ENCODE measurements at places on chromosomes 7 and 10.
A peak's percentile ranks its signal among the peaks of the same experiment; 100 is the strongest.

- no peak for DNase-seq
These were observed 133.2 kb upstream of the IGFBP3 start for GRCh38 chr7:46054272-46054671.

- DNase-seq = no peak
These were observed 147.0 kb downstream of the ARID5B start for GRCh38 chr10:62048470-62048869.

GRCh38 chr7:81234896-81235295 lies 316.0 kb upstream of the SEMA3C start:
- DNase-seq = no peak

DNA sequence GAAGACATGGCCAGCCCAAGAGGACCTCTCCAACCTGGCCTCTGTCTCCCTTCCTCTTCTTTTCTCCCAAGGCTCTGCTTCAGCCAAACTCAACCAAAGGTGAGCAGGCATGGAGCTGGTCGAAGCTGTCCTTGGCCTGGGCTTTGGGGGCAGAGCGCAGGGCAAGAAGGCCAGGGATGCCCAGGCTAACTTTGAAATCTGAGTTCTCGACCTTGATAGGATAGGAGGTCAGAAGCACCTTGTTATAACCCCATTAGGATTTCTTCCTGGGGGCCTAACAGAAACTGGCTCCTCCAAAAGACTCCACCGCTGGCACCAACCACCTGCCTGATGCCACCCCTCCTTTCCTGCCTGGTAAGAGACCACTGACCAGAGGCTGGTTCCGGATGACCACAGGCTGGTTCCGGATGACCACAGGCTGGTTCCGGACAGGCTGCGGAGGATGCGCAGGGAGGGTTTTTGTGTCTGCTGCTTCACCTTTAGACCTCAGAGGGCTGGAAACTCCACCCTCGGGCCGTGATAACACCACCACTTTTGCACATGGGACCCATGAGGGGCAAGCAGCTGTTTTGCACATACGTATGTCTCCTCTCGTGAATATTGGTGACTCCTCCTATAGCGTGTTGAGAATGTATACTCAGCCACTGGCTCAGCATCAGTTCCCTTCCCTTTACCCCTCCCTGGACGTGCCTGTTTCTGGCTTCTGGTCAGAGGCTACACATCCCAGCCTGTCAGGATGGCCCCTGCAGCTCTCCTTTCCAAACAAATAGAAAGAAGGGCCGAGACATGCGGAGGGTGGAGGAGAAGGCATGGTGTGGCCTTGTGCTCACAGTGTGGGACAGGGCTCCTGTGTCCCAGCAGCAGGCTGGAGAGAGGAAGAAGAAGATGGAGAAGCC lies 140.1 kb downstream of the DNAJB6 start:
- no peak for DNase-seq

GRCh38 chr10:77179015-77179695 lies 458.5 kb downstream of the KCNMA1 start:
- no peak for DNase-seq

GRCh38 chr10:70323138-70323696 lies 39.4 kb upstream of the NPFFR1 start:
- DNase-seq = no peak

DNA sequence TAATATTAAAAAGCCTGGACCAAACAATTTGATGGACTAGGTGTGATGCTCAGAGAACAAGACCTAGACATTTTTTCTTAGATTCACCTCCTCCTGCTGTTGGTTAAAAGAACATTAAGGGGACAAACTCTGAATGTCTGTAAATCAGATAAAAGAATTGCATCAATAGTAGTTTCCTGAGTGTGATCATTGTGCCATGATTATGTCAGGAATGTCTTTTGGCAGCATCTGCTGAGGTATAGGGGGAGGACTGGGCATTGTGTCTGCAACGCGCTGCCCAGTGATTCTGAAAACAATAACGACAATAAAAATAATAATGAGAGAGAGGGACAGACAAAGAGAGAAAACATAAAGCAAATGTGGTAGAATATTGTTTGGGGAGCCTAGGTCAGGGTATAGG lies 6.9 kb downstream of the C7orf57 start:
- no peak for DNase-seq

DNA sequence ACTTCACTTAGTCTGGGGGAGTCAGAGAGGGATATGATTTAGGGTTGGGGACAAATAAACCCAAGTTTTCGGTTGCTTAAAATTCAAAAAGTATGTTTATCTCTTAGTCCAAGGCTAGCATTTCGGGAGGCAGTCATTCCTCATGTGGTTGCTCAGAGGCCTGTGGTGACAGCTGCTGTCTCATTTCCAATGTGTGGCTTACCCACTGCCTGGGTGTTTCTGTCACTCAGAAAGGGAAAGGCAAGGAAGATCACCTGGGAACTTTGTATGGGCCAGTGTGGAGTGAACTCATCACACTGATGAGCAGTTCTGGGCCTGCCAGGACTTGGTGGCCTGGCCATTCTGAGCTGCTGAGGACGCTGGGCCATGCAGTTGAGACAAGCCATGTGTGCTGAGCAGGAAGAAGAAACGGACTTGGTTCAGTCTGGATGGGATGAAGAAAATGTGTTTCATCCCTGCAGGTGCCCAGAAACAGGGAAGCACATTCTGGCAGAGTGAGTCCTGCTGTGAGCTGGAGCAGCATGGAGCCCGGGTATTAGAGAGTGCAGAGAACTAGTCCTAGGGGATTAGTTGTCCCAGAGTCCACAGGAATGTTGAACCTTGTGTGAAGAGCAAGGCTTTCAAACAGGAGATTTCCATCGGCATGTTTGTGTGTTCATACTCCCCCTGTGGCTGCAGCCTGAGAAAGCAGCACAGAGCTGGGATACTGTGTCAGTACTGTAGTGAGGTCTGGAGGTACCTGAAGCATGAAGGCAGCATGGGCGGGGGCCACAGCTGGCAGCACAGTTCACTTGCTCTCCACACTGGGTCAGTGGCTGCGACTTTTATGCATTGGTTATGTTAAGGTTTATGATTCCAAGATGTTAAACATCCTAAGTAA lies 211.1 kb upstream of the IGFBP3 start:
- no peak for DNase-seq

GRCh38 chr7:2572101-2572842 lies 13.5 kb downstream of the IQCE start:
- peak; percentile 24 for DNase-seq

DNA sequence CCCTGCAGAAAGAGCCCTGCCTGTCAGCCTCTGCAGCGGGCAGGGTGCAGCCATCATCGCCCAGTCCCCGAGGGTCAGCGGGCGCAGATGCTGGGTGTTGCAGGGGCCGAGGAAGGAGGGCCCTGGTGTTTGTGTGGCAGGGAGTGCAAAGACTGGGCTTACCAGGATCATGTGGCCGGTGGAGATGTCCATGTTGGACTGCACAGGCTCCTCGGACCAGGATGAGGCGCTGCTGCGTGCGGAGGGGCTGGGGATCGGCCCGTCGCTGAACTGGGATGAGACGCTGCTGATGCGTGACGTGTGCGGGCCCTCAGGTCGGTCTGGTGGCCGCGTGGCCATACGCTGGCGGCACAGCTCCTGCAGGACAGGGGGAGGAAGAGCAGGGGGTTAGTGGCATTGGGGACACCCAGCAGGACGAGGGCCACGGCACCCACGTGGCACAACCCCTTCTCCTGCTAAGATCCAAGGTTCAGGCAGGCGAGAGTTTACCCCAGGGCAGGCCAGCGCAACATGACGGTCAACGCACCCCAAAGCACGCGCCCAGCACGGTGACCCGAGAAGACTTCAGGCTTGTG lies 319.5 kb downstream of the DNAJB6 start:
- no peak for DNase-seq

GRCh38 chr10:51085204-51085603 lies 10.9 kb downstream of the PRKG1 start:
- DNase-seq = no peak

- DNase-seq = no peak
These were observed 174.7 kb downstream of the GATA3 start for GRCh38 chr10:8229153-8229552.

DNA sequence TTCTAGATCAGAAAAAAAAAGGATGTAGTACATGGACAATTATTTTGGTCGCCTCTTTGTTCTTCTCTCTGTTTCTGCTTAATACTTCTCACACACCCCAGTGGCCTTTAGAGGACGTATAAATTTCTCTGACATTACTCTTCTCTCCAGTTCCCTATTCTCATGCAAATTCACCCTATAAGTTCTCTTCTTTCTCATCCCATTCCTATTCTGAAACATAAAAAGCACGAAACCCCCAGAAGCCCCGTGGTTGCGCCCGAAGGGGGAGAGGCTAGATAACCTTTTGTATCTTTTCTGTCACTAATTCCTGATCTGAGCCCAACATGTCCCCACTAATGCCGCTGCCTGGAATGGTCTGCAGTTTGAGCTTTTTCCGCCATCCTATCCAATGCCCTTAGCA lies 136.9 kb downstream of the SKIDA1 start:
- no peak for DNase-seq

DNA sequence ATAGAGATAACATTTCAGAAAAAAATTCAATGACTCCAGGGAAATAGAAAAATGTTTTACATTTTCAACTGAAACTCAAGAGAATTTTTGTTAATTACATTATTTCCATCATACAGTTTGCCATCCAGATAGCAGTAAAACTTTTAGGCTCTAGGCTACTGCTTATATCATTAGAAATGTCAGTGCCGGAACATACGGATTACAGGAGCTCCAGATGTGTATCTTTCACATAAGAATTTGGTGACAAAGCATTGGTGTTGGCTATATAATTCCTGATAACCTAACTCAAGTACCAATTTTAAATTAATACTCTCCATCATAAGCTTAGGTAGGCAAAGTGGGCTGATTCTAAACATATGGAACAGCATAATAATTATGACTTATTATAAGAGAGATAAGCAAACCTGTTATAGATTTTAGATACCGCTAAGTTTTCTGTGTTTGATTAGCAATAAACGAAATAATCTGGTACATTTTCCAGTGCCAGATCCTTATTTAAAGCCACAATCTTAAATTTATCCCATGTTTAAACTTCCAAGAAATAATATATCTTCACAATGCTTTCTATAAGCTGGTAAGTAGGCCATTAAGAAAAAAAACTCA lies 637.9 kb downstream of the NXPH1 start:
- no peak for DNase-seq

DNA sequence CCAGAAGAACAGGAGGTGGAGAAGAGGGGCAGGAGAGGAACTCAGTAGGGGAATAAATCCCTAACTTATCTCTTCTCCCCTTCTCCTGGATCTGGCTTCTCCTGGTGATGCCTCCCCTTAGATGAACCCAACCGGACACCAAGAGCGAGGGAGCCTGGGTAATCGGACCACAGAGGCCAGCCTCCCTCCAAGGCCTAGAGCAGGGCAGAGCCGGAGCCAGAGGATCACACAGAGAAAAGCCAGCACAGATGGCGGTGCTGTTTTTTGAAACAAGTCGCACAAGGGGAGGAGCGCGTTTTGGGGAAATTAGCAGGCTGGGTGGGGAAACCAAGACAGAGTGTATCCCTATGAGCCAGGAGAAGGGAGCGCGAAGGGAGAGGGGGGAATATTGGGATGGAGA lies 4.9 kb upstream of the SRRM3 start:
- DNase-seq = no peak

DNA sequence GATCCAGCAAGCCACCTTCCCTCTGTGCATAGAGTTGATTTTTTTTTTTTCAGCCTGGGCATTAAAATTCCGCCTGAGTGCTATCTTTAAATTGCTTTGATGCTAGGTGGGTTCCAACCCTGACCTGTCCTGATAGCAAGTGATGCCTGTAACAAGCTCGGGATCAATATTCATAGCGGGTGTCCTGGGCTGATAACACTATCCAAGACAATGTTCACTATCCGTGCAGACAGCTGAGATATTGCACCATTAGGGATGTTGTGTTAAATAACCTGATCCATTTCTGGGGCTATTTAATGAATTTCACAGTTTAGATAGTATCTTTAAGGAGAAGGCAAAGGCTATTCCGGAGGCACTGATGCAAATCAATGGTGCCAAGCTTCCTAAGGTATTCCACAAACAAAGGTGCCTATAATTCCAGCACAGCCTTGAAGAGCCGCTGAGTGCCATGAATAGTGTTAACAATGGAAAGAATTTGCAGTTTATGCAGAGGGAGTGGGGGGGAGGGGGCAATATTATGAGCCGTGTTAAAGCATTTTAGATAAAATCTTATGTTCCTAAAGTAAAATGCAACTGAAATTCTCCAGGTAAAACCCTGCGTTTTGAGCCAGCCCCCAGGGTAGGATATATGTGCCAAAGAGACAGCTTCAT lies 4.2 kb upstream of the NKX1-2 start:
- DNase-seq = no peak

- no peak for DNase-seq
These were observed 1.8 kb upstream of the PDGFA start for GRCh38 chr7:521221-522070.

DNA sequence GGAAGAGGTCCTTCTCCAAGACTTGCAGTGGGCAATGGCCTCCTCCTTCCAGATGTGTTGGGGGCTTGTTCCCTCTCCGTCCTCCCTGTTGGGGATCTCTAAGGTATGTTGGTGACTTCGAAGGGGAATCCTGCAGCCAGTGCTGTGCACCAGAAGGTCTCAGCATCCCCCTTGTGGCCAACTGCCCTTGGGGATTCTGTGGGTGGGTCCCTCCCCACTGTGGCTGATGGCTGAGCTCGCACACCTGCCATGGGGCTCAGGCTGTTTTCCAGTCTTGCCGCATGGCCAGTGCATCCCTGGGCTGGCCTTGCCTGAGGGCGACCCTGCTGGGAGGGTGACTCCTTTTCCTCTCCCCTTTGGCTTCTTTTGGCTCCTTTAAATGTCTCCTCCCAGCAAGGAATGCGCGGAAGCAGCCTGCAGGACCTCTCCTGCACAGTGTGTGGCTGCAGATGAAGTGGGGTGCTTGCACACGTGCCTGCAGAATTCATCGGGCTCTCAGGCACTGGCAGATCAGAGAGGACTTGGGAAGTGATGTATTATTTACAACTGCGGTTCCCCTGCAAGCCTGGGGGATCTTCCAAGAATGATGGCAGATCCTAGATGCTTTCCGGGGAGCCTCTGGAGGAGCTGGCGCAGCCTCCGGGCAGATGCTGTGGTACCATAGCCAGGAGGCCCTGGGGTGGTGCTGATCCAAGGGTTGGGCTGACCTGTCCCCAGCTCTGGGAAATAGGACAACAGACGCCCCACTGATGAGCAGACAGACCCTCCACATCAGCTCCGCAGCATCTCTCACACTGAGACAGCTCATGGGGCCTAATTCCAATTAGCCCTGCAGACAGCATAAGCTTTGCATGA lies 410.0 kb downstream of the TCERG1L start:
- no peak for DNase-seq
